ENCODE measurements at places on chromosomes 7 and 10. TPM values are rescaled to one million over a fixed set of nuclear protein-coding genes. Genes with fewer than 3 reads are reported as not detected.

DNA sequence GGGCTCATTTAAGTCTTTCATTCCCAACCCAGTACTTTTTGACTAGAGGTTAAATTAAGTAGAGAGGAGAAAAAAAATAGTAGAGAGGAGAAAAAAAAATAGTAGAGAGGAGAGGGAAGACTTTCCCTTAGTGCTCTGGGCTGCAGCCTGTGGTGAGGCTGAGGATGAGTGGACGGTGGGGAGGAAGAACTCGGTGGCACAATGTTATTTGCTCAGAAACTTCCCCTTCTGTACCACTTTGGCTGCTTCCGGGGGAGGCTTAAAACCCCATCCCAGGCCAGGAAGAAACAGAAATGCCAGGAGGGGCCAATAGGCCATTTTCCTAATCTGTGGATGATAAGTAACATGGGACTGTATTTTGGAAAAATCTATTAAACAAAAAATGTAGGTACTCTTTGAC lies 14.6 kb upstream of the MLXIPL start:
- DNase-seq, result no peak

The SHH gene
- 7.5 TPM for polyA plus RNA-seq

- no peak for DNase-seq
These were observed 6.2 kb downstream of the AOC1 start for GRCh38 chr7:150858236-150859197.

DNA sequence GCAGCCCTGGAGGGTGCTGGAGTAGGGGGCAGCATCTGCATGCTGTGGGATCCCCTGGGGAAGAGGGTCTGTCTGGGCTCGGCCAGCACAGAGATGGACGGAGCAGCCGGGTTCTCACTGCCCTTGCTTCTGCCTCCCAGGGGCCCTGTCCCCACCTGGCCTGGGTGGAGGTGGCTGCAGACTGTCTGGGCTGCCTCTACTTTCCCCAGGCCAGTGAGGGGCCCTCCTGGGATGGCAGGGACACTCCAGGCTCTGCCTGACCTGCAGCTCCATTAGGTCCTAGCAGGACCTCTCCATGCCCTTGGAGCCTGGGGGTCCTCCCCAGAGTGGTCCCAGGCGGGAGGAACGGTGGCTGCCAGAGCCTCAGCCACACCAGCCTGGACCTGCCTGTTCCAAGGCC lies 63.7 kb downstream of the PWWP2B start:
- DNase-seq, result no peak

The CPA2 gene
- polyA plus RNA-seq, result 28.4 TPM

DNA sequence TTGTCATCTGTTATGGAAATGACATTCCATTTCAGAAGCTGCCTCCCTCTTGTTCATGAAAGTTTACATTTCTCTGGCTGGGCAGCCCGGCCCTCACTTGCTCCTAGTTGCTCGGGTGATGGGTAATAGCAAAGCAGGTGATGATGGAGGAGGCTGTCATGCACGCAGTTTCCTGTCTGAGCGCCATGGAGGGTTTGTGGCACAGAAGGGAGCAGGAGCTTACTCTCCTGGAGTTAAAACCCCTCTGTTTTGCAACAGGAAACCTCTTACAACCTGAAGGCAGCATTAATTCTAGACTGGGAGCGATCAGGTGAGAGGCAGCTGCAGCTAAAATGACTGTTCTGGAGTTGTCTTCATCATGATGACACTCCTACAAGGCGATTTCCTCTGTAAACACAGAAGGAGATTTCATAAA lies 34.1 kb upstream of the MKI67 start:
- no peak for DNase-seq

All from large intestine (tissue), 12 donors.